HAP-1 (cell line): ENCODE measurements at places on chromosomes 4 and X.
A peak's percentile ranks its signal among the peaks of the same experiment; 100 is the strongest.

- peak; percentile 25 for DNase-seq
Measured at GRCh38 chrX:132226169-132226568, 6.9 kb upstream of the RAP2C start.

- DNase-seq = no peak
Measured at GRCh38 chrX:113389846-113390245, 549.2 kb upstream of the AMOT start.

DNA sequence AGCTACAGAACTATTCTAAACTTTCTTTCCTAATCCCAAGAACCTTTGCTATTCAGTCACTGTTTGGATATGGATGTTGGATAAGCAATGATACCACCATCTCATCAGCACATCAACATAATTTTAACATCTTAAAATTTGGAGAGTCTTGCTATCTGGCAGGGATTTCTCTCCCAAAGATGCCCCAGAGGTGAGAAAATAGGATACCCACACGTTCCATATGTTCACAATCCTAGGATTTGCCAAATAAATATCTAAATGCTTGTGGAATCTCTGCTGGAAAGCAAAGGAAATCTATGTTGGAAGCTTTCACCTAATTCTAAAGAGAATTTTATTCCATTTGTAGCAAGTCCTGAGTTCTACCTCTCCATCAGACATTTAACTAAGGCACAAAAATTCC, 24.4 kb downstream of the SOWAHB start:
- DNase-seq = no peak

- no peak for DNase-seq
Measured at GRCh38 chrX:64188901-64189300, 16.6 kb downstream of the AMER1 start.

GRCh38 chrX:138859421-138859820, 147.9 kb upstream of the FGF13 start:
- DNase-seq = no peak

DNA sequence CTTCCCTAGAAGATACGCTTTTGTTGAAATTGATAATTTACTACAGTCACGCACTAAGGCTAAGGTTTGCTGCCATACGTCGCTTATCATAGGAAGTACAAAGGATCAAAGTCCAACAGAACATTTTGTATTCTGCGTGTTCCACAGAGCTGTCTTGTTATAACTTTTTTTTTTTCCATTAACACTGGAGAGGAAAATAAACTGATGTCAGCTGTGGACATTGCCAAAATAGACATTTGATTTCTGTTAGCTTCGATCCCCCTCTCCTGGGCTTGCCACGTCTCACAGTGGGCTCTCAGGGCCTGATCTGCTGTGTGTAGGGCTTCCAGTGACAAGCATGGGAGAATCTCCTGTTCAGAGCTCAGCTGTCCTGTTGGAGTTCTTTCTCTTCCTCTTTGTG, 93.3 kb downstream of the SPATA18 start:
- DNase-seq = no peak

GRCh38 chr4:52408032-52408431, 251.1 kb downstream of the USP46 start:
- DNase-seq = no peak

DNA sequence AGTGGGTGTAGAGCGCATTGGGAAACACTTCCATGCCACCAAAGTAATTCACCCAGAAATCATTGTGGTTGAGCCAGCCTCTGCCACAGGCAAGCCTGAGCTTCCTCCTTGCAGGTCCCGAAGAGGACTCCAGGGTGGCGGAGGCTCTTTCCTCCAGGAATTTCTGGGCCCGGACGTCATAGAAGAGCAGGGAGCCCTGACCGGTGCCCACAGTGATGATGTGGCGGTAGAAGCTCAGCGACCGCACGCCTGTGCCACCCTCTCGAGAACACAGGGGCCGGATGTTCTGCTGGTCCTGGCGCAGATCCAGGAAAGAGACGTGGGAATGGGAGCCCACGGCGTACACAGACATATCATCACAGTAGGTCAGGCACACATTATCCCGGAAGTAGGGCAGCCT, 1.3 kb downstream of the DCAF12L1 start:
- no peak for DNase-seq

- peak; percentile 96 for DNase-seq
Measured at GRCh38 chr4:74932832-74933561, at the start of gene PARM1. Gene PARM1, plus strand, starts transcription at chr4:74933116. Its CDS starts 212 bp downstream, at chr4:74933328.

DNA sequence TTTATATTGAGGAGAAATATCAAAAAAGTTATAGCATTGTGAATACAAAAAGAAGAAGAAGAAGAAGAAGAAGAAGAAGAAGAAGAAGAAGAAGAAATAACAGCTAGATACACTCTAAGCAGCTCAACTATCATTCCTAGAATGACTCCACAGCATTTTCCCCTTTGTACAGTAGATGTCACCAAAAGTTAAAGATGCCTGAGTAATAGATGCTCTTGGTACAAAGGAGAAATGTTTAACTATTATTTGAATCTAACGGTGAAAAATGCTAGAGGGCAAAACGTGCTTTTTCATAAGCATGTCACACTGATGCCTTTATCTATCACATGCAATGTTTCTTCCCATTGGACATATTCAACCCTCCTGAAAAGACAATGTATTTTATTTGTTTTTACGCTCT, 178.4 kb upstream of the GPRIN3 start:
- DNase-seq = no peak

- no peak for DNase-seq
Measured at GRCh38 chrX:67619253-67619652, 75.4 kb downstream of the AR start.

- peak; percentile 98 for DNase-seq
Measured at GRCh38 chr4:39044364-39044955, 12.3 kb upstream of the TMEM156 start.

GRCh38 chrX:55057675-55058249, 17.1 kb upstream of the PAGE2B start:
- peak; percentile 47 for DNase-seq

- DNase-seq = no peak
Measured at GRCh38 chr4:89007338-89007939, 49.5 kb downstream of the FAM13A start.

DNA sequence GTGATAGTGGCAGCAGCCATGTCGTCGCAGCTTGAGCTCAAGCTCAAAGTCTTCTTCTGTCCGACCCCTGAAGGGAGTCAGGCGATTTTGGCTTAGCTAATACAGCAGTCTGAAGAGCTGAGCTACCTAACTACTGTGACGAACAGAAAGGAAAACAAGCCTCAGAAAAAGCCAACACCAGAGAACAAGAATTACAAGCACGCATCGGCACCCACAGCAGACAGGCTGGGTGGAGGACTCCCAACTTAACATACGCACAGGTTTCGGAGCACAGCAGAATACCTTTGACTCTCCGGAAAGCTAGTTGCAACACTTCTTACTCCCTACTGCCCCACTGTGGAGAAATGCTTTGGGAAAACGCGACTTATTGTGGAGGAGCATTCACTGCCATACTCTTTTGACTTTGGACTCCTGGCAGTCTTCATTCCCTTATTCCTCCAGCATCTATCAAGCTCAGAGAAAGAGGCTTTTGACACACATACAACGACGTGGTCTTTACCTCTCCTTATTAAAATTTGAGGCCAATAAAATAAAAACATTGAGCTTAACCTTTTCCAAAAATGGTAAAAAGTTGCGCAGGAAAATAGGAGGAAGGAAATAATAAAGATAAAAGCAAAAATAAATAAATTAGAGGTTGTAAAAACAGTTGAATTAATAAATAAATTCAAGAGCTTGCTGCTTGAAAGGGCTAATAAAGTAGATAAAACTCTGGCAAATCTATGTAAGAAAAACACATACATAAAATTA, 41.3 kb upstream of the GPC3 start:
- DNase-seq = peak; percentile 92

DNA sequence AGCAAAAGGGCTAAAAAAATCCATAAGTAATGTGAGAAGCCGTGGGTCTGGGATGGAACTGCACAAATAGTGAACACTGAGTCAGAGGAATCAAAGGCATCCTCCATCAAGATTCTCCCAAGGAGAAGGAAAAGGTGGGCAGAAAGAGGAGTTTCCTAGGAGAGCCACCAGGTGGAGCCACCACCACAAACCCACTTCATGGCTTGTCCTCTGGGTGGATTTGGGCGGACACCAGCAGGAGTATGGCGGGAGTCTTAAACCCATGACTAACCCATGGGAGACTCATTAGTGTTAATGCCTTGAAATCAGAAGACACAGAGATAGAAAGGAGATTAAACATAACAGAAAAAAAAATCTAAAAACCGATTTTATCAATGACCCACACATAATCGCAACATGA, 147.7 kb downstream of the SH3KBP1 start:
- peak; percentile 78 for DNase-seq

GRCh38 chrX:19678941-19679340, 163.6 kb upstream of the MAP3K15 start:
- DNase-seq = no peak

DNA sequence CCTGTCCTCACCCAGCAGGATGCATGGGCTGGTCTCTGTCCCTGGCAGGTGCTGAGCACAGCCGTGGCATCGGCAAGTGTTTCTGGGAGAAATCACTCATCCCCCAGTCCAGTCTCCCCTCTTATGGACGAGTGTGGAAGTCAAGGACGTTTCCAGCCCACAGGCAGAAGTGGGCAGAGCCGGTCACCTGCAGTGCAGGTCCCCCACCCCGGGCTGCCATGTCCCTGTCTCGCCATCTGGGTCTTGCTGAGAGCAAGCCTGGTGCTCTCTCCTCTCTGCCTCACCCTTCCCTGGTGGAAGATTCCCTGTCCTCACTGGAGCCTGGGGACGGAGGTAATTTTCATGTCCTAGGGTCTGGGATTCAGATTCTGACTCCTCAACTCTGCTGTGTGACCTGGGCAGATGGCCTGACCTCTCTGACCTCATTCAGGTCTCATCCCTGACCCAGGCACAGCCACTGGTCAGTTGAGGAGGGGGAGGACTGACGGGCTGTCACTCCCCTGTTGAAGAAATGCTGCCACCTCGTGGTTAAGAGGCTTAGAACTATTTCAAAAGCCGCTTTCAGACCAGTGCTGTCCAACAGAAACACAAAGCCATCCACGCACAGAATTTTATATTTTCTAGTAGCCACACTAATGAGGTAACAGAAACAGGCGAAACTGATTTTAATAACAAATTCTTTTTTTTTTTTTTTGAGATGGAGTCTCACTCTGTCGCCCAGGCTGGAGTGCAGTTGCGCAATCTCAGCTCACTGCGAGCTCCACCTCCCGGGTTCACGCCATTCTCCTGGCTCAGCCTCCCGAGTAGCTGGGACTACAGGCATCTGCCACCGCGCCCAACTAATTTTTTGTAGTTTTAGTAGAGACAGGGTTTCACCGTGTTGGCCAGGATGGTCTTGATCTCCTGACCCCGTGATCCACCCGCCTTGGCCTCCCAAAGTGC, 1.8 kb downstream of the CPZ start:
- peak; percentile 76 for DNase-seq

GRCh38 chrX:74160816-74161215, 143.2 kb upstream of the ZCCHC13 start:
- no peak for DNase-seq

DNA sequence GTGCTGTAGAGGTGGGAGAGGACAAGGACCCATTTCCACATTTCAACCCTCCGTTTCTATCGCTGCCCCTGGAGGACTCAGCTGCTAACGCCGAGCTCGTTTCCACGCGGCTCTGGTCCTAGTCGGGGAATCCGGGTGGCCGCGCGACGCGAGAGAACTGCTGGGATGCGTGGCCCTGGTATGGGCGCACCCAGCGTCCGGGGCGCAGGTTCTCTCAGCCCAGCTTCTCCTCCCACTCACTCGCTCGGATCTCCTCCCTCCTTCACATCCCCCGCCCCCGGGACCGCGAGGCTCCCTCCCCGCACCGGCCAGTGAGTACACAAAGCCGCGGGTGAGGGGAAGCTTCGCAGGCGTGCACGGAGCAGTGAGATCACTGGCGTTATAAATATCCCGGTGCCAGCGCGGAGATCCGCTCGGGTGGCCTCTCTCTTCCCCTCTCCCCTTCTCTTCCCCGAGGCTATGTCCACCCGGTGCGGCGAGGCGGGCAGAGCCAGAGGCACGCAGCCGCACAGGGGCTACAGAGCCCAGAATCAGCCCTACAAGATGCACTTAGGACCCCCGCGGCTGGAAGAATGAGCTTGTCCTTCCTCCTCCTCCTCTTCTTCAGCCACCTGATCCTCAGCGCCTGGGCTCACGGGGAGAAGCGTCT, at the start of gene FGF5:
FGF5 (plus strand) TSS at position 412 of the 649 bp plus-strand sequence; CDS start at position 573, 161 bp downstream.
- DNase-seq = peak; percentile 48

DNA sequence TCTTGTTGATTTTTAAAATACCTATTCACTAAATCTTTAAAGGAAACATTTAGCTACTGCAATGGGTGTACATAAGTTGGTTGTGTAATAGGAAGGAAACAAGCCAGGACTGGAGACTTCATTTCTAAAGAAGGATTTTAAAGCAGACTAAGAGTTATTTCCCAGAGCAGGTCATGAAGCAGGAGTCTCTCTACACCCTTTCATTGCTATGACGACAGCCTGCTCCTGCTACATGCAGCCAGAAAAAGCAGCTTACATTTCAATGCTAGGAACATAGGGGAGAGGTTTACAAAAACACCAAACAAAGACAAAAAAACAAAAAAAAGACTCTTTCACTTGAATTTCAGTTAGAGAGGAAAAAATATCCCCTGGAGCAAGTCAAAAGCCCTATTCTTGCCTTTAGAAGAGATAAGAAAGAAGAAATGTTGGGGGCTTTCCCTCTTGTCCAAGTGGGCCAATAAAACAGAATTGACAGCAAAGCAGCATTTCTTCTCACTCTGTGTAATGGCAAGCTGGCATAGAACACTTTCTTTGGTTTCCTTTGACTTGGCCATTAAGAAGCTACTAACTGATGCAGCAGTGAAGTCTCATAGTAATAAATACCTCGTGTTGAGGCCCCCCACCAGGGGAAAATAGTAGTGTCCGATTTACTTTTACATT, 3.4 kb downstream of the SPARCL1 start:
- peak; percentile 75 for DNase-seq

DNA sequence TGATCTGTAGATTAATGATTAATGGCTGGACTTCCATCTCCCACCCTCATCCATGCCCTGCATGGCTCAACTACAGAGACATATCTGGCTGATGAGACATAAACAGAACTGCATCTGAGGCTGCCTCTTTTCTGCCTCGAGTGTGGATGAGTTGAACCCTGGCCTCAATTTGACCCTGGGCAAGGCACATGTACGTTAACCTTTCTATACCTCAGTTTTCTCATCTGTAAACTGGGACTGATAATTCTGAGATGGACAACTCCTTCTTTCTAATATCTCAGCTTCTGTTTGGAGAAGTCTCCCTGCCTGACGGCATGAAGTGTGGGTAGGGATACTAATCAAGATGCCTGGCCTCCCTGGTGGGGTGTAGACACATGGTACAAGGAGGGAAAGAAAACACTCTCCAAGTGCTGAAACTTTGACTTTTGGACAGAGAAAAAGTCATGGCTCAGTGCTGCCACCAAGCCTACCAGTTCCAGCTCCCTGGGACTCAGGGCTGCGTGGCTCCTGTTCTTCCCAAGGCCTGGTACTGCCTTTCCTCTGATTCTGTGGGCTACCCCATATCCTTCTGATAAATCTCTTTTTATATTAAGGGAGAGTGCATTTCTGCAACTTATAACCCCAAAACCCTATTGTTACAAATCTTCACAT, 64.4 kb downstream of the HAUS3 start:
- no peak for DNase-seq

DNA sequence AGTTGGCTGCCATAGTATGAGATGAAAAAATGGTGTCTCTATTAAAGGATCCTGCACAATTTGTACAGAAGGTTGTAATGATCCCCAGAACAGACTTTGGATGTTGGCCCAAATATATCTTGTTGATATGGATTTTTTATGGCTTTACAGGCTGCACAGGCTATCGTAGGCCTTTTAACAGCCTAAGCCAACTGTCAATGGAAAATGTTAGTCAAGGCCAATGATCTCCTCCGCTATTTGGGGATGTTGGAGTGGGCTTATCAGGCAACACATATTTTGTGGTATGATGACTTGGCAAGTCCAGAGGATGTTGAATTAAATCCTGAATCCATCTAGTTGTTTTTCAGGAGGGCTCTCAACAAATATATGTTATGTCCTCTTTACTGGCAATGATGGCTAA, 42.1 kb downstream of the ZCCHC13 start:
- DNase-seq = no peak
